ENCODE measurements at places on chromosomes 7 and 10. TPM values are rescaled to one million over a fixed set of nuclear protein-coding genes. Genes with fewer than 3 reads are reported as not detected.

EPHB6 gene
- 37.2 TPM for total RNA-seq

IGF2BP3 gene
- total RNA-seq, result 0.55 TPM

PLAU gene
- total RNA-seq, result 0.63 TPM

DNA sequence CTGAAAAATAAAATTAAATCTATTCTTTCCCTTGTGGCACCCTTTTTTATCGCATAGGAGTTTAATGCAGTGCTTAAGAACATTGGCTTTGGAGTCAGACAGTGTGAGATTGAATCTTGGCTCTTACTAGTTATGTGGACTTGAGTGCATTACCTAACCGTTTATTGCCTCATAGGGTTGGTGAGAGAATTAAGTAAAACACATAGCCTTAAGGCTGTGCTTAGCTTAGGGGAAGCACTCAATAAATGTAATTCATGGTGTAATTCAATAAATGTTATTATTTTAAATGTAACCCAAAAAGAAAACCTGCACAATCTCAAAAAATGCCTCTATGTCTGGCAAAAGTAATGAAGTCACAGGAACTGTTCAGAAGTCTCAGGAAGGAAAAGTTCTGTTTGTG, 2.7 kb downstream of the STK17A start:
- no peak for DNase-seq

DNA sequence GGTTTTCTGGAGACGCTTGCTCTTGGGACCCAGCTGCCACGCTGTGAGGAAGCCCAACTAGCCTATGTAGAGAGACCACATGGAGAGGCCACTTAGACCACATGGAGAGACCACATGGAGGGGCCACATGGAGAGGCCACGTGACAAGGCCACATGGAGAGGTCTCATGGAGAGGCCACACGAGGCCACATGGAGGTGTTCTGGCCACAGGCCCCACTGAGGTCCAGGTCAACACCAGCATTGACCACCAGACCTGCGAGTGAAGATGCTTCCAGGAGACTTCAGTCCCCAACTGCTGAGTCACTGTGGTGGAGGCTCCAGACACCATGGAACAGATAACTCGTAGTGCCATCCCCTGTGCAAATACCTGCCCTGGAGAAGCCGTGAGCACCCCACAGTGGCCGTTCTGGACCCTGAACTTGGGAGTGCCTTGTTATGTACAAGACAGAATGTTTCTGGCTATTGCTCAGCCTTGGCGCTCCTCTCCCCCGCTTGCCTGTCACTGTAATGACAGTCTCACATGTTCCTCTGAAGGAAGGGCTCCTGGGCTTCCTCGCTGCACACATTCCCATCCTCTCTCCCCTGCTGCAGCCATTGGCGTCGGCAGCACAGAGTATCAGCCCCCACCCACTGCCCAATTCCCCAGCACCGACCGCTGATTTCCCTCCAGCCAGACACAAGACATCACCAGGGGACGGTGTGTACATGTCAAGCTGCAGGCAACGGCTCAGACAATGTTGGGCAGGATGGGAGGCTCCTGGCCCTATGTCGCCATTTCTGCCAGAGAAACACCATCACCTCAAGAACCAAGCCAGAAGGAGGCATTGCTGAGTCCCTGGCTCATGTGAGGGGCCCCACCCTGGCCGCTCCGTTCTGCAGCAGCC, 49.0 kb upstream of the TNRC18 start:
- no peak for DNase-seq

GRCh38 chr7:152664636-152665035, 11.3 kb downstream of the XRCC2 start:
- DNase-seq, result no peak

DNA sequence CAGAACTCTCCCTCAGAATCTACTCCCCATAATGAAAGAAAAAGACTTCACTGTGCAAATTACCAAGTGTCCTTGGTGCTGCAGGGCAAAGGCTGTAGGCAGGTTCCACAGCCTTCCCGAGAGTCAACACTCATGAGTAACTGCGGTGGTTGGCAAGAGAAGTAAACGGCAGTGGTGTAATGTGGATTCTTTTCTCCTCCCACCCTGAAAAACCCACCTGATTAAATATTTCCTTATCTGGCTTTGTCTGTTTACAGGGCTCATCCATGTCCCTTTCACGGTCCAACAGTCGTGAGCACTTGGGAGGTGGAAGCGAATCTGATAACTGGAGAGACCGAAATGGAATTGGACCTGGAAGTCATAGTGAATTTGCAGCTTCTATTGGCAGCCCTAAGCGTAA, 300.9 kb downstream of the BICC1 start:
- DNase-seq, result no peak

DNA sequence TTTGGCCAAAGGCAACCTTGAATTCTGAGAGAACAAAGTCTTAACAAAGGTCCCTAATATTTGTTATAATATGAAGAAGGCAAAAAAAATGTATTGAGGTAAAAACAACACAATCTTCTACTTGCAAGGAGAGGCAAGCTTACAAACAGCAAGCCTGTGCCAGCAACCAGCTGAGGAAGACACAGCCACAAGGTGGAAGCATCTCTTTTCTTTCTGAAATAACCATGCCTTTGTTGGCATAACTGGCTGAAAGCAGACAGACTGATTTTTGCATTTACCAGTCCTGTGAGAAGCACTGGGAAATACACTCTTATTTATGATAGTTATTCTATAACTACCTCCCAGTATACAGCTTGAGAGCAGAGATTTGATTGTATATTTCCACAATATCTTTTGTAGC, 292.0 kb downstream of the PHTF2 start:
- no peak for DNase-seq

DNA sequence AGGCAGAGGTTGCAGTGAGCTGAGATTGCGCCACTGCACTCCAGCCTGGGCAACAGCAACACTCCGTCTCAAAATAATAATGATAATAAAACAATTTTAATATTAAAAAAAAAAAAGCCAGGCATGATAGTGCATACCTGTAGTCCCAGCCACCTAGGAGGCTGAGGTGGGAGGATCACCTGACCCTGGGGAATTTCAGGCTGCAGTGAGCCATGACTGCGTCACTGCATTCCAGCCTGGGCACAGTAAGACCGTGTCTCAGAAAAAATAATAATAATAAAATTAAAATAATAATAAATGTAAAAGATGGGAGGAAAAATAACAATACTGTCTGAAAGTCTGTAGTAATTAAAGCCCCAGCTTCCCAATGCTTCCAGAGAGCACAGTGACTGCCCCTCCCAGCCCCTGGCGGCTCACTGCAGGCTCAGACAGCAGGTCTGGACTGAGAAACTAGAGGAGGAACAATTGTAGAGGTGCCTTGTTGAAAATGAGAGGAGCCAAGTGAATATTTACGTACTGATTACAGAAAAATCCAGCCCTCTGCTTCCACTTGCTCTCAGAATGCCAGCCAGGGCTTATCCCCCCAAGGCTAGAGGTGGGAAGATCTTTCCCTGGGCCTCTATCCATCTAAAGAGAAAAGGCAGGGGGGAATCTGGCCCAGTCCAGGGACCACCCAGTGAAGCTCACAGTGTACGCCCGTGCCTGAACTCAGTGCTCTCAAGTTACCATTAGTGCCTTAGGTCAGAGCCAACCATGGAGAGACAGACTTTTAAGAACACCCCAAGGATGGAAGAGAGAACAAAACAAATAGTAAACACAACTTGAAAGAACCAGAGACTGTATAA, 112.8 kb downstream of the PARD3 start:
- no peak for DNase-seq

Data from T-cell (primary cell).